ENCODE measurements at places on chromosomes 13 and 19.

- peak; percentile 90 for DNase-seq
Measured at GRCh38 chr13:86051134-86052103, 252.2 kb upstream of the SLITRK6 start.

GRCh38 chr19:35661995-35662340 is 4.3 kb upstream of the UPK1A start:
- DNase-seq, result no peak

DNA sequence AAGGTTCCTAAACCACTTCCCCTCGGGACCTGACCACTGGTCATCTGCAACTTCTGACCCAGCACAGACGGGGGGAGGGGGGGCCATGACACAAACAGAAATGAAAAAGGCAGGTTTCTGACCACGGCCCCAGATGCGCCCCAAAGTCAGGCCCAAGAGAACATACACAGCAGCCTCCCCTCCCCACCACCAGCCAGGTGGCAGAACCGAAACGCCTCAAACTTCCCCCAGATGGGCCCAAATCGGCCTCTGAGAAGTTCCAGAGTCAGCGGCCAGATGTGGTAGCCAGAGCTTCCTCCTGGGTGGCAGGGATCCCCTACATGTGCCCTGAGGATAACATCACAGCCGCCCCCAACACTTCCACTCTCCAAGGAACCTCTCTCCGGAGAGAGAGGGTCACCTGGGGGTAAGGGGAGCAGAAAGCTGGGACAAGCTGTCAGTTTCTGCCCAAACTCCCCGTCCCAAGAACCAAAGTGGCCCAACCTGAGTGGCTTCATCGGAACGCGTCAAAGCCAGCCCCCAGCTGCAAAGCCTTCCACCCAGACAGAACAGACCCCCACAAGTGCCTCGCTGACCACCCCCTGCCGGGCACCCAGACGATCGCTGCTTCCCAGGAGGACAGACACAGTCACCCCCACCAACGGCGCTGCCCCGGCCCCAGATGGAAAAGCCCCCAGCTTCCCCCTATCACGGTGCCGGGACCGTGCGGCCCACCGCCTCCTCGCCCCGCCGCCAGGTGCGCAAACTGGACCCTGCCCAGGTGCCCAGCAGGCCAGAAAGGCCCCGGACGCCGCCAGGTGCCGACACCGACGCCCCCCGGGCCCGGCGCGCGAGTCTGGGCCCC is 800 bp downstream of the ELL start:
- peak; percentile 19 for DNase-seq

DNA sequence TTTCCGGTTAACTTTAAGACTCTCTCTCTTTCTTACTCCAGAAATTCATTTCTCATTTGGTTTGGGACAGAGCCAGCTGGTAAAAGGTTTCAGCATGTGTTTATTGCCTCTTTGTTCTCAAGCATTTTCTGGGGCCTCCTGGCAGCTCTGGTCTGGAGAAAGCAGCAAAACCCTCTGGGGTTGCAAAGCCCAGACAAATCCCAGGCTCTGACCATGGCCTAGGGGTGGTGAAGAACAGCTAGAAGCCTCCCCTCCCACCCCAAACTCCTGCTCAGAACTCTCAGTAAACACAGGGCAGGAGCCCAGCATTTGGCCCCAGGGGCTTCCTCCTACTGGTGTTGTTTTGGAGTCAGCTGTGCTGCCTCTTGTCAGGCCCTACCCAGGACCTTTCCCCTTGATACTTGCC is 124.2 kb upstream of the SERP2 start:
- peak; percentile 30 for DNase-seq

- no peak for DNase-seq
Measured at GRCh38 chr19:14114854-14115253, 2.7 kb downstream of the PRKACA start.
